ENCODE measurements at places on chromosomes 6 and 20. TPM values are rescaled to one million over a fixed set of nuclear protein-coding genes. Genes with fewer than 3 reads are reported as not detected.

GRCh38 chr6:64081453-64081852, 445.9 kb downstream of the PHF3 start:
- no peak for DNase-seq

DNA sequence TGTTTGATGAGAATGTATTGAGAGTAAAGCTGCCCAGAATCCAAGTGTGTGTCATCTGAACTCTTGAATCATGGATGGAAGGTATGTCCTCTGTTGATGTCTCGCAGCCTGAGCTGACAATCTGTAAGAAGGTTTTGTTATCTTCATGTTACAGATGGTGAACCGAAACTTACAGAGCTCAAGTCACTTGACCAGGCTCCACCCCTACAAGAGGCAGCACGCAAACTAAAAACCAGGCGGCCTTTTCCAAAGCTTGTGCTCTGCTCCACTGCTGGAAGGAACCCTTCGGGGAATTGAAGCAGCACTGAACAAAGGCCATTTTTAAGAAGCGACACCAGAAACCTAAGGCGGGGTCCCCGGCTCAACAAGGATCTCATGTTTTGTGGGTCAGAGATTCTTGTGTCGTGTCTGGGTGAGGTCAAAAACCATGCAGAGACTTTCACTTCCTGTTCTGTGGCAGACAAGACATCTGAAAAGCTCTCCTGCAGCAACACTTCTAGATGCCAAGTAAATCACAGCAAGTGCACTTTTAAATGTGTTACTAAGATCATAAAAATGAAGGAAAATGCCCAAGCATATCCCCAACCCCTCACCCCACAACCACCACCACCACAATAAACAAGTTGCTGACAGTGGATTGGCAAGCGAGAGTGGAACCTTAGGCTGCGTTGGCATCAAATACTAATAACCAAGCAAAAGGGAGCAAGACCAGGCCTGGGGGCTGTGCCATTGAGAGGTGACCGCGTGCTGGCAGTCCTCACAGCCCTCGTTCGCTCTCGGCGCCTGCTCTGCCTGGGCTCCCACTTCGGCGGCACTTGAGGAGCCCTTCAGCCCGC, 27.3 kb downstream of the NQO2 start:
- peak; percentile 55 for DNase-seq

- no peak for DNase-seq
Measured at GRCh38 chr6:44006872-44007303, 120.4 kb downstream of the MRPL14 start.

Gene MROH8
- 5.0 TPM for total RNA-seq

Gene OR2H1
- not detected for total RNA-seq

- no peak for DNase-seq
Measured at GRCh38 chr20:49231471-49231870, 12.3 kb downstream of the DDX27 start.

DNA sequence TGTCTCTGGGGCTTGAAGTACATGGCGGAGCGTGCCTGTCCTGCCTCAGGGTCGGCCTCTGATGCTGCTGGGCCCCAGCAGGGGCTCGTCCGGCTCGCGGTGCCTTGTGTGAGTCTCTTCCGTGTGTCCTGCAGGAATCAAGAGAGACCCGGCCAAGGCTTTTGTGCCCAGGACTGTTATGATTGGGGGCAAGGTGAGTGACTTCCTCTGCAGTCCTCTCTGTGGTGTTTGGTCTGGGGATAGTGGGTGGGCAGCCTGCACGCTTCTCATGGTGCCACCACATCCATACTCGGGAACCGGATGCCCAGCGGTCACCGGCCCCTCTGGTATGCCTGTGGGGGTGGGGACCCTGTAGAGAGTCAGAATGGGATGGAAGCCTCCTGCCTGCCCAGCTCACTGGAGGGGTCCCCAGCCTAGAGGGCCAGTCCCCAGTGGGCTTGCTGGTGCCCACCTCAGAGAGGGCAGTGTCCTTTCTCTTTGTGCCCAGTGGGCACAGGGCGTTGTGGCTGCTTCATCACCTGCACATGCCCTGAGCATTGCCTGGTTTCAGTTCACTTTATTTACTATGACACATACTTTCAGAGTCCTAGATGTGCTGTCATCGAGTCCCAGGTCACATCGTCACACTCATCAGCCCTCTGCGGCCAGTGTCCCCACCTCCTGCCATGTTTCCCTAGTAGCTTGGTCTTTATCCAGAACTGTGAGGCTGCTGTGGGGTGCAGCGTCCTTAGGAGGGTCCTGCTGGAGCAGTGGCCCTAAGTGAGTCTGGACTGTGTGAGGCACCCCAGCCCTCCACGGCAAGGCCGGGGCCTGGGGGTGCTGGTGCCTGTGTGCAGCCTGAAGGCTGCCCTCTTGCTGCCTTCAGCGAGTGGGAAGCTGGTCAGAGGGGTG, 40.7 kb downstream of the PYGB start:
- no peak for DNase-seq

Gene PHACTR3
- not detected for total RNA-seq

- no peak for DNase-seq
Measured at GRCh38 chr6:39952167-39952566, 17.9 kb upstream of the MOCS1 start.

- DNase-seq = no peak
Measured at GRCh38 chr20:7758406-7758805, 181.9 kb downstream of the HAO1 start.

Gene GLP1R
- 2.1 TPM for total RNA-seq

DNA sequence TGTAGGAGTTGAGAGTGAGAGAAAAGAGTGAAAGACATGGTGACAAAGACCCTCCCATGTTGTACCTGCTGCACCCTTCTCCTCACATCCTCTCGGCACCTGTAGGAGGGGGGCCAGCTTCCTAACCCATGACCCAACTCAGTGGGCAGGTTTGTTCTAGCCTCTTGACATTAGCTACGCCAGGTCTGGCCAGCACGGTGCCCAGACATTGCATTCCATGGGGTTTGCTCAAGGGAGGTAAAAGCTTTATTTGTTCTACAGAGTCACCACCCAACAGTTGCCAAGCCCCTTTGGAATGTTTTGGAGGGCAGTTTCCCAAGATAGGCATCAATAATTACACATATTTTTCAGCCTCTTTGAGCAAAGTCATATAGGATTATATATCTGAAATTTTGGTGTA, 22.7 kb upstream of the TGM6 start:
- no peak for DNase-seq

Gene TXNDC5
- 40.3 TPM for total RNA-seq

Gene CPNE5
- total RNA-seq = 2.6 TPM
